NCI-H1436 treated with DMSO at 0.1 percent for 48 hours (cell line): ENCODE measurements at places on chromosomes 1 and 21.

- DNase-seq: no peak
These were observed 124.3 kb downstream of the OSBPL9 start for GRCh38 chr1:51741121-51741681.

GRCh38 chr1:204128964-204129896 lies 22.6 kb downstream of the ETNK2 start:
- no peak for DNase-seq

DNA sequence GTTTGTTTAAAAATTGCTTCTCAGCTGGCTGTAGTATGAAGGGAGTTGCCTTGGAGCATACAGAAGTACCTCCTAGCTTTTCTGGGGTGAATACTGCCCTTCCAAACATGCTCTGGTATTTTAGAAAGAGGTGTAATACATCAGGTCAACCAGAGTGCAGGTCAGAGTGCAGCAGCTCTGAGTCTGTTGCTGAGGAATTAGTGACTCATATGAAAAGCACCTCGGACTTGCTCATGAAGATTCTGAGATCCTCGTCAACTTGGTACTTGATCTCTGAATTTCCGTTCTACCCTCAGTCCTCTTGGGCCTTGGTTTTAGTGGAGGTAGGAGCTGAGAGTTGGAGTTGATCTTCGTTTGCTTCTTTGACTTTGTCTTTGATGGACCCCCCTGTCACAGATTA lies 67.3 kb downstream of the NOS1AP start:
- DNase-seq: no peak

GRCh38 chr1:66160719-66161118 lies 368.0 kb downstream of the PDE4B start:
- no peak for DNase-seq

- peak; percentile 37 for DNase-seq
These were observed 15.3 kb upstream of the RGS8 start for GRCh38 chr1:182699393-182700350.

DNA sequence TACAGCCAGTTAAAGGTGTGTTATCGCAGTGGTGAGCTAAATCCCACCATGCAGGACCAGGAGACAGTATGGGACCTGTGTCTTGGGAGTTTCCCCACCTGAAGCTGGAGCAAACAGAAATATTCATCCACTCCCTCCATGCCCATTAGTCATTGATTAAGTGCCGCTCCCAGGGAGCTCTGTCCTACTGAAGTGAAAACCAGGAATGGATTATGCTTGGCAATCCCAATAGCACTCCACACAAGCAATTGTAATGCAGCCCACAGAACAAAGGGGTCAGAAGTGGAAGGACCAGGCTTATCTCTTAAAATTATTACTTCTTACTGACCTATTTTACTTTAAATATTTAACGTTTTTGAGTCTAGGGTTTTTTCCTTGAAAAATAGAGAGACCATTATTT lies 1005.4 kb downstream of the ADGRL2 start:
- no peak for DNase-seq

DNA sequence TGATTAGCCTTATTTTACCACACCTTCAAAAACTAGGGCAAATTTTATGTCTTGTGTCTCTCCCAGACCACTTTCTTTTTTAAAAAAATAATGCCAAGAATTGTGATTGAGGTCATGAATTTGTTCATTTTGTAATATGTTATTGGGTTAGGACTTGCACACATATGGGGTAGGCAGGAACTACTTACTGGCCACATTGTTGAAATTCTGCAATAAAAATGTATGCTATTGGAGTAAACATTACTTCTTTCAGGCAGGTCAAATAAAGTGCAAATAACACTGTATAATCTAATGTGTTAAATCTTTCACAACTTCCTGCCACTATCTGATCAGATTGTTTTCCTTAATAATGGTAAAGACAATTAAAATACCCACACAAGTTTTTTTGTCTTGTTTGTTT lies 166.6 kb upstream of the COL11A1 start:
- DNase-seq: no peak

- no peak for DNase-seq
These were observed 158.7 kb downstream of the NCAM2 start for GRCh38 chr21:21156957-21157356.

GRCh38 chr1:97913506-97914139 lies 7.2 kb downstream of the DPYD start:
- DNase-seq: no peak

- DNase-seq: no peak
These were observed 104.8 kb upstream of the KRTAP19-8 start for GRCh38 chr21:31143036-31143435.

DNA sequence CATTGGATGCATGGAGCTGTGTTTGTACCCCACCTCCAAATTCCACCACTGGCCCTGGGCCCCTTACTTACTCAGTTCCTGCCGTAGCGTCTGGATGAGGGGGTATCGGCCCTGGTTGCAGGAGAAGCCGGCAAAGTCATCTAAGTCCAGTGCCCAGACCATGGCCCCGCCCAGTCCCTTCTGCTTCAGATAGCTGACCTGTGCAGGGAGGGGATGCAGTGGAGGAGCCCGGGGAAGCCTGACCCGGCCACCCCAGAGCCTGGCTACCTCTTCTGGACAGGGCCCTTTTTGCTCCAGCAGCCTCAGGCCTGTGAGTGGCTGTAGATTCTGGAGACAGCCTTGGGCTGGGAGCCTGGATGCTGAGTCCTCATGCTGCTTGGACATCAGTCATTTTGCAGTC lies 11.8 kb downstream of the CHIT1 start:
- no peak for DNase-seq

- DNase-seq: no peak
These were observed 698.6 kb upstream of the B3GALT2 start for GRCh38 chr1:193884848-193885558.

DNA sequence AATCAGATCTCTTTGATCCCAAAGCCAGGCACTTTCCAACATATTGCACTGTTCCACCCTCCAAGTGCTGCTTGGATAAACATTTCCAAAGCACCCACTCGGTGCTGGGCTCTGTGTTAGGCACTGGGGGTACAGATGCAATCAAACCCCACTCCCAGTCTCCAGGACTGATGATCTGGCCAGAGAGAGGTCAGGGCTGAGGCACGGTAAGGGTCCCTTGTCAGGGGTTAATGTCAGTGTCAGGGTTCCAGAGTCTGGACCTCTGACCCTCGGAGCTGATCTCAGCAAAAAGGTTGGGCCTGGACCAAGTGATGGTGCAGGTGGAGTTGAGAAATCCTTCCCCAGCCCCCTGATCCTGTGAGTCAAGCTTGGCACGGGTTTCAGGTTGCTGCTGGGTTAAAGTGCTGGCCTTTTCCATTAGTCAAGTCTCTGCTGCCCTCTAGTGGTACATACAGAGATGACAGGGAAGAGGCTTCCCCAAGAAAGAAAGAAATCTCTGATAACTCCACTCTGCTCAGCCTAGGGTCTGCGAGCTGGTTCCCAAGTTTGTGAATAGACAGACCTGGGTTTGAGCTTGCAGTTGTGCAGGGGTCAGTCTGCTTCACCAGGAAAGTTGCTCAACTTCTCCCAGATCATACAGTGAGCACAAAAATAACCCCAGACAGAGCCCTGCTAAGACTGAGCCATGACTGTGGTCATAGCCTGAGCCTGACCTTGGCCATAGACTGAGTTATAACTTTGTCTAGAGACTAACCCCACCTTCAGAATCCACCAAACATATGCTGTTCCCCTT lies 74.6 kb downstream of the DMRTA2 start:
- no peak for DNase-seq

GRCh38 chr1:152034324-152034653 lies 2.5 kb downstream of the S100A11 start:
- no peak for DNase-seq

DNA sequence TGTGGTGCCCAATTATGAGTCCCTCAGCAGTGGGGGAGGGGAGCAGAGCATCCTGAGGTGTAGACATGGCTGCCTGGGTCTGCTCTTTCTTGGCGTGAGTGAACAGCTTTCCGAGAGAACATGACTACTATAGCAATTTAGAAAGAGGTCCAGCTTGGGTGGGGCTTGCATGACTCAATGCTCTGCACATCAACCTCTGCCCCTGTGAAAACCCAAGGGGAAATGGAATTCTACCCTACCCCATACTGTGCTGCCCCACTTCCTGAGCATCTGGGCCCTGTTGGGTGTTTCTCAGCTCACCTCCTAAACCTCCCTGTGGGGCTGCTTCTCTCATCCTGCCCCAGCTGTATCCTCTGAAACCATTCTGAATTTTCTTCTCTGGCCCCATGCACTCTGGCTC lies 8.2 kb upstream of the AZIN2 start:
- no peak for DNase-seq

- DNase-seq: no peak
These were observed 8.4 kb upstream of the ATP6V1G3 start for GRCh38 chr1:198548890-198549289.
